Tongue (tissue), 3 donors: ENCODE measurements at places on chromosomes 16 and 17.

DNA sequence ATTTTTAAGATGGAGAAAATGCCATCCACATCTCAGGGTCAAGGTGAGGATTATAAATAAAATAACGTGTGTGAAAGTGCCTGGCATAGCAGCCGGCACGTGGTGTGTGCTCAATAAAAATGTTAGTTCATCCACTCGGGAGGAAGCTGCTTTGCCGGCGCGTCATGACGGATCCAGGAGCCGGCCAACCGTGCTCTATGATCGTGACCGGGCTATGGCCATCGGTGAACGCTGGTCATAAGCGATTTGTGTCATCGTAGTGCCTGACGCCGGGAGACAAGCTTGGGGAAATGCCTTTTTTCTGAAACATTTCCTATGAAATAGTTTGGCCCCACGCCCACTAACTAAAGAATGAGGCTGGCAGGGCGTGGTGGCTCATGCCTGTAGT, 74.0 kb downstream of the CMC2 start:
- DNase-seq = peak; percentile 45

GRCh38 chr17:18148586-18148985, 35.0 kb upstream of the ALKBH5 start:
- DNase-seq = no peak

GRCh38 chr16:53458635-53459034, 24.4 kb downstream of the RBL2 start:
- DNase-seq = no peak

GRCh38 chr16:15741207-15741871, 91.3 kb downstream of the NDE1 start:
- DNase-seq = no peak

- no peak for DNase-seq
These were observed 29.4 kb downstream of the TEKT3 start for GRCh38 chr17:15311996-15312395.

- no peak for DNase-seq
These were observed 17.2 kb downstream of the CRISPLD2 start for GRCh38 chr16:84836967-84837366.

DNA sequence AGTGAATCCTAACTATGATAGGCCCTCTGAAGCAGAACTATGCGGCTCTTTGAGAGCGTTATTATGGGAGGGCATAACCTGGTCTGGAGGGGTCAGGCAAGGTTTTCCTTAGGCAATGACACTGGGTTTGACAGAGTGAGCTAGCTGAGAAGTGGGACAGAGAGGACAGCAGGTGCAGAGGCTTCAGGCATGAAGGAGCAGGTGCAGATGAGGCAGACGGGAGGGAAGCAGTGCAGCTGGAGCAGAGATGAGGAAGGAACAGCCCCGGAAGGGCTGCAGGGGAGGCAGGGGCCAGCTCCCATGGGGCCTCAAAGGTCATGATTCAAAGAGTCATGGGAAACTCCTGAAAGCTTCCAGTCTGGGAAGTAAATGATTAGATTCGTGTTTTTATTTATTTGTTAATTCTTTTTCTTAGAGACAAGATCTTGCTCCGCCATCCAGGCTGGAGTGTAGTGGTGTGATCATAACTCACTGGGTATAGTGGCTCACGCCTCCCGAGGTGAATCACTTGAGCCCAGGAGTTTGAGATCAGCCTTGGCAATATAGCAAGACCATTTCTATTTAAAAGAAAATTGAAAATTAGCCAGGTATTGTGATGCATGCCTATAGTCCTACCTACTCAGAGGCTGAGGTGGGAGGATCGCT, 5.4 kb downstream of the MARCHF10 start:
- DNase-seq = no peak

- DNase-seq = no peak
These were observed 41.4 kb downstream of the GRB2 start for GRCh38 chr17:75364078-75364477.

GRCh38 chr17:76881408-76881807, 13.2 kb downstream of the MGAT5B start:
- DNase-seq = no peak

DNA sequence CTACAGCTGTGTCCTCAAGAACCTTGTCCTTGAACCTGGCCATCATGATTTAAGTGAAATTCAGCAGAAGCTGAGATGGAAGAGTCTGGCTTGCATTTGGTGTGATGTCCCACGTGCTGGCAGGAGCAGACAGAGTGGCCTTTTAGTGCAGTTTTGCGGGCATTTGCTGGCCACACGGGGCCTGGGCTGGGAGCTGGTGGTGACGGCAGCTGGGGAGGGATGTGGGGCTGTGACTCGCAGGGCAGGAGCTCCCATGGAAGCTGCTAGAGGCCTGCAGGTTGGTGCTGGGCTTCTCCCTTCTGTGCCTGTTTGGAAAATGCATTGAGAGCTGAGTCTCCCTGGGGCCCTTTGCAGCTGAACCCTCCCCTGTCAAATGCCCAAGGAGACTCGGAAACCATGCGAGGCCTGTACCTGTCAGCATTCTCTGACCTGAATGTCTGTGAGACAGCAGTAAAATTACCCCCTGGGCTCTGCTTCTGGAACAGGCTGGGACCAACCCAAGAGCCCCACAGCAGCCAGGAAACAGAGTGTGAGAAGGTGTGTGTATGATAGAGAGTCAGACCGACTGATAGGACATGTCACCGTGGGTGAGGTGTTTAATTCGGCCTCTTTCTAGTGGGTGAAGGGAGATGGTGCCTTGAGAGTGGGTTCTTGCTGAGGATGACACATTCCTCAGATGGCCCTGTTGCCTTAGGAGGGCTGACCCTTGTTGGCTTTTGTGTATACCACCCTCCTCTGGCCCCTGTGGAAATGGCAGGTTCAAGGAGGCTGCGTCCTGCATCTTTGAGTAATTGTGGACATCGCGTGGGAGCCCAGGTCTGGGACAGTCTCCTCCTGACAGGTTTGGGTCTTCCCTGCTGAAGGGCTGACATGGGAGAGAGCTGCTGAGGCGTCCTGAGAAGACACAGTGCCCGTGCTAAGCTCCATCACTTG, 145.5 kb downstream of the MSI2 start:
- no peak for DNase-seq

DNA sequence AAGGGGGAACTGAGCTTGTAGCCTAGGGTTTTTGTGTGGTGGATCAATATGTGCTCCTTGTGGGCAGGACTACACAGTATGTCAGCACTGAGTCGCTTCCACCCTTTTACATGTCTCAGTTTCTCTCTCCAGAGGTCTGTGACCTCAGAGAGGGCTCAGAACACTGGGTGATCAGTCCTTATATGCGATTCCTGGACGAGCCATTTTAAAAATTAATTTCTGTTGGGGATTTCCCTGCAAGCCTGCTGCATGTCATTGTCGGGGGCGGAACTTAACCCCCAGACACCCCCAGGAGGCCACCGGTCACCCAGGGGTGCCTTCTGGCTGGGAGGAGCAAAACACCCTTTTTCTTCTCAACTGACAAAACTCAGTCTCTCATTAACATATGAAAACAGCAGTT, 14.1 kb downstream of the DHRS7B start:
- DNase-seq = no peak

DNA sequence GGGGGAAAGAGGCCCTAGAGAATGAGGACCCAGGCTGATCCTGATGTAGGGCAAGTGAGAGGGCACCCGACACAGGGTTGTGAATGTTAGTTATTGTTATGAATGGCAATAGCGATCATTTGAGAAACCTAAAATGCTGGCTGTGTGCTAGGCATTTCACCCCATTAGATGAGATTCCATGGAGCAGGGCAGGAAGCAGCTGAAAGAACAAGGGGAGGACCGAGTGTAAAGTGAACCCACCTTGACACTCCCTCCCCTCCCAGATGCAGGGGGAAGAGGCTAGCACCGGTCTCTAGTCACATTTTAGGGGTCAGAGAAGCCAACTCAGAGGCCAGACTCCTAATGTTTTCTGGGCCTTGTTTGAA, 553 bp upstream of the CORO6 start:
- DNase-seq = no peak

- DNase-seq = peak; percentile 54
These were observed at the start of gene TMC6 for GRCh38 chr17:78128551-78129350. Gene TMC6 (minus strand): TSS chr17:78128755. CDS start chr17:78126832, 1,923 bp downstream.

DNA sequence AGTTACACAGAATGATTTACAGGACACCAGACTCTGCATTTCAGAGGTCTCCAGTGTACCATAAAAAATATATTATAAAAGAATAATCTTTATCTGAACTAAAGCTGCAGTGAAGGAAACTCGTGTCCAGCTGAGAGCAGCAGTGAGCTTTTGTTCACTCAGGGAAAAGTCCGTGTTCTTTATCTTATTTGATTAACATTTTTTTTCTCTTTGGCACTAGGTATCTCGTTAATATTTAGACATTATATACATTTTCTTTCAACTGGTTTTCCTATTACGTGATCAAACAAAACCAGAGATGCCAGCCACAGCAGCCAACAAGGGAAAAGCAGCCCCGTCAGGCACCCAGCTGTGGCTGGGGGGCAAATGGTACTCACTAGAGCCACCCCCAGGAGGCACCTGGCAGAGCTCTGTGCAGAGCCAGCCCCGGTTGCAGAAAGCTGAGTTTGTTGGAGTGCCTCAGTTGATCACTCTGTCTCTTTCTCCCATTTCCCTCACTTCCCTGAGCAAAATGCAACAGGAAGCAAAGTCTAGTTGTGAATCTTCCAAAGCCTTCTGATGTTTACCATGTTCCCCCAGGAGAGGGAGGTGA, 1.1 kb upstream of the HS3ST4 start:
- no peak for DNase-seq

DNA sequence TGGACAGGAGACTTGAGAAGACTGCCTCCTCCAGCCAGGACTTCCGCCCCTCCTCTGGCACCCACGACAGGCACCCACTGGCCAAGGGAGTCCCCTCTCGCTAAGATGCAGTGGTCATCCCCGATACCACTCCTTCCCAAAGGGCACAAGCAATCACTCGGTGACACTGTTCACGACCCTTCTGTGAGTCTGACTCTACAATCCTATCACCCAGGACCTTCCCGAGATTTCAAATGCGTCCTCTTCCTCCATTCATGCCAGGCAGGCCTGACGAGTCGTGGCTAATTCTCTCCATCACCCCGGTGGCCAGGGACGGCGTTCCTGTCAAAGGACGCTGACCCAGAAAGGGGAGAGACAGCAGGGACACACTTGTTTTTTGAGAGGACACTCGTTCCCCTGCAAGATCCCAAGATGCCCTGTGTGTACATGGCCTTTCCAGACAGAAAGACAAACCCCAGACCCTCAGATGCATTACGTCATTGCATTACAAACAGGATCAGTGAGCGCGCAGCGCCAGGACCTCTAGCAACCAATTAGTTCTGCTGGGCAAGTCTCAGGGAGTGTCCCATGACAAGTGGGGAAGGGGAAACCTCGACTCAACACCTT, 12.2 kb downstream of the FBXO31 start:
- no peak for DNase-seq

GRCh38 chr17:4032738-4033137, 68.5 kb upstream of the ATP2A3 start:
- no peak for DNase-seq

GRCh38 chr16:66115373-66115772, 251.1 kb upstream of the CDH5 start:
- DNase-seq = no peak

GRCh38 chr16:80637621-80638020, 96.8 kb downstream of the DYNLRB2 start:
- no peak for DNase-seq

DNA sequence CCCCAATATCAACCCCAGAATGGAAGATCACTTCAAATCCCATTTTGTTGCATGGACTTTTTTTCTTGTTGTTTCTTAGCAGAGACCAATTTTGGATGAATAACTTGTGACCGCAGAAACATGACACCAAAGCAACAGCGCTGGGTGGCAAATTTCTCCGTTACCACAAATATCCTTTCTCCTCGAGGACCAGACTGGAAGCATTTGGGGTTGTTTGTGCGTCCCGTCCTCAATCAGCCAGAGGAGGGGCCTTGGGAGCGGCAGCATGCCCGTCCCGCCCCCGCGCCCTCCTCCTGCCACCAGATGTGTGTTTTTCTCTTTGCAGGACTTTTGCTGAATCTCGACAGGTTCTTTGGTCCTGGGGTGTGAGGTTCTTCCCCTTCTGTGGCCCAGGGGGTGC, 282.5 kb upstream of the FOXF1 start:
- no peak for DNase-seq

- DNase-seq = no peak
These were observed 22.0 kb upstream of the GINS2 start for GRCh38 chr16:85710732-85711131.

DNA sequence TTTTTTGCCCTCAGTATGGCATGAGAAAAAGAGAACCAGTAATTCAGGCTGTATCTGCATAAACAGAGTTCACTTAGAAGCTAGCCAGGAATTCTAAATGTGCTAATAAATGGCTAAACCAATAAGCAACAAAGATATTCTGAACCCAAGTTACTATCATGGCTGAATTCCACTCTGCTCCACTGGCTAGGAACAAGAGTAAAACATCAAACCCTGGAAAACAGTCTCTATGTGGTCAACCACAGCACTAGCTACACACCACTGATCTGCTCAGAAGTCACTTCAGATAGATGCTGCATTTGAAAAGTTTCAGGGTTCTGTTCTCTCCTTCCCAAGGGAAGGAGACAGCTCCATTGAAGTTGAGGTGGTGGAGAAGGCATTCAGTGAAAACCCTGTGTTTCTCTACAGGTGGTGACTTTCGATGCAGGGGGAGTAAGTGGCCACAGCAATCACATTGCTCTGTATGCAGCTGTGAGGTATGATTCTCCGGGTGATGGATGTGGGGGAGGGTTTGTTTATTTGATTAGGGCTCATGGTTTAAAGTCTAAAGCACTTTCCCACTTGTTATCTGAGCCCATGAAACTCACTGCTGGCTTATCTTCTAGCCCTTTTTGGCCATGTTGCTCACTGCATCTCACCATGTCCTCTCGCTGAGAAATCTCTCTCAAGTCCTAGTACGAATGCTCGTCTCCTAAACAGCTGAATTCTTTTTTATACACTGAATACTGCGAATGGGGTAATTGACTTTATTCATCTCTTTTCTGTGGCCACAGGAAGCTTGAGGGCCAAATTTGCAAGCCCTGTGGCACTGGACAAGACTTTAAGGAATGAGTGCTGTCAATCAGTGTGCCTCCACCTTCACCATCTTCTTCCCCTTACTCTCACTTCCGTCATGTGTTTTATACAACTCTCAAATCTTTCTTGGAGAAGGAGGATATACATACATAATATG, 39.9 kb downstream of the CENPV start:
- DNase-seq = no peak

- peak; percentile 79 for DNase-seq
These were observed 8.6 kb upstream of the BAHCC1 start for GRCh38 chr17:81386646-81387099.

DNA sequence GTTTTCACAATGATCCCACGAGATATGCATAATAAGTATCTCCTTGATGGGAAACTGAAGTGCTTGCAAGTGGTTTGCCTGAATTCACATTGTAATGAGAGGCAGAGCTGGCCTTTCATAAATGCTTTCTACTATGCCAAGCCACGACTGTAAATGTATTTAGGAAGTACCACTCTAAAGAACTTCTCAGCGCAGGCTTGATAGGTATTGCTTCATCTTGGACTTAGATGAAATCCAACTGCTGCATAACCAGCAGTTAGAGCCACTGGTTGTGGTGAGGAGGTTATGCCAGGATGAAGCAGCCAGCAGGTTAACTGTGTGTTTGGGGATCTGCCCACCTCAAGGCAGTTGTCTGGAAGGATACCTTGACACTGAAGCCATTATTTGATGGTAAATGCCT, 26.8 kb downstream of the MARCHF10 start:
- no peak for DNase-seq
